Mesenteric fat pad (tissue), 1 donor: ENCODE measurements at places on chromosomes 4 and X. TPM values are rescaled to one million over a fixed set of nuclear protein-coding genes. Genes with fewer than 3 reads are reported as not detected.

MAP9 gene
- 4.9 TPM for total RNA-seq

DNA sequence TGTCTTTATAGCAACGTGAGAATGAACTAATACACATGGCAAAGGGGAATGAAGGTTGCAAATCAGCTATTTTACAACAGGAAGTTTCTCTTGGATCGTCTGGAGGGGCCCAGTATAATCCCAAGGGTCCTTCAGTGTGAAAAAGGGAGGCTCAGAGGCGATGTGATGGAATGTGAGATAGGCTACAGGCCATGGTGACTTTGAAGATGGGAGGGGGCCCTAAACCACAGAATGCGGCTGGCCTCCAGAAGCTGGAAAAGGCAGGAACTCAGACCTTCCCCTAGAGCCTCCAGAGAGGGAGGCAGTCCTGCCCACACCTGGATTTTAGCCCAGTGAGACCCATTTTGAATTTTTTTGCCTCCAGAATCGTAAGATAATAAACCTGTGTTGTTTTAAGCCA is 69.4 kb upstream of the PGM2 start:
- no peak for DNase-seq

GRCh38 chr4:137627739-137628460 is 95.6 kb upstream of the PCDH18 start:
- DNase-seq: no peak

MID2 gene
- 23.4 TPM for total RNA-seq

GRCh38 chr4:142036795-142037583 is 400.6 kb downstream of the IL15 start:
- DNase-seq: no peak

ALAS2 gene
- total RNA-seq: 1.1 TPM

GRCh38 chrX:1430451-1430850 is 22.3 kb downstream of the ASMTL start:
- DNase-seq: no peak

DNA sequence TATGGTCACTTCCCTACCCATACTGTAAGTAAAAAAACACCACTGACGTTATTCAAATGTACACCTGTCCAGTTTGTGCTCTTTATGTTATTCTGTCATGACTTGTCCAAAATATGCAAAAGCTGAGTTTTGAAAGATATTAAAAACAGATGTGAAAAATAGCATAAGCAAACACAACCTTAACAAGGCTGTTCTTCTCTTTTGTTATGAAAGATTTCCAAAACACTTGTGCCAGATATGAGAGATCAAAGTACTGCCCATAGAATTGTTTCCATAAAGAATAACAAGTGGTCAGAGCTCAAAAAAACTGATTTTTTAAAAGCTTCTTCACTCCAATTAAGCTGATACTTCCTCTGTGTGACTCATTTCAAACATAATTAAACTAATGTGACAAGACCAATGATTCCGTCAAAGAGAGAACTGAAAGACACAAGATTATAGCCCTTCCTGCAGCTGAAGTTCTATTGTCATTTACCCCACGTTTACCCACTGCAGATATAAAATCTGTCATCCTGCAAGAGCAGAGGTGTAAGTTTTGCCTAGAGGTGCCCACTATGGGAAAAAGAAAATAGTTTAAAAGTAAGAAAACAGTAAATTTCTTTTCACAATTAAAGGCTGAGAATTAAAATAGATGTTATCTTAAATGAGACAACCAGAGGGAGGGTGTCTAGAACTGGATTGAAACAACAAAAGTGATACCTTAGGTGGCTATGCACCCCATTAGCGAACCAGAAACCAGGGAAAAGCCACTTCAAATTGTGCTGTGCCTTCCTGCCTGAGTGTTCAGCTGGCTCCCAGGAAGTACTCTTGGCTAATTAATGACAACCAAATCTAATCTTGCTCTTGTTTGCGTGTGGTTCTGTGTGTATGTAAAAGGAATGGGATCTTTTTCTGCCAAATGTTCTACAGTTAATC is 30.1 kb downstream of the RASSF6 start:
- DNase-seq: no peak

DNA sequence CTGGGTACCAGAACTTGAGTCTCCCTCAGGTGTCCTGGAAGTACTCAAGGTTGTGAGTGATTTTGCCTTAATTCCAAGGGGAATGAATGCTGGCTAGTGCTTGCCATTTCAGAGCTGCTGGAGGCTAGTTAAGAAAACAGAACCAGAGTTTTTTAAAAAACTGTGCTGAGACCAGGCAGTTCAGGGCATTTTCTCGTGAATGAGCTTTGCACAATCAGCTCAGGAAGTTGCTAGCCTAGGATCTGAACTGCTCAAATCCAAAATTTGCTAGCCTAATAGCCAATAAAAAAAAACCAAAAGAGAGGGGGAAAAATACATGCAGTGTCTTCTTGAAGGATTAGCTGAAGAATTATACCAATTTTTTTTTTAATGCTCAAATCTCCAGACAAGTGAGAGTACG is 292.7 kb downstream of the FBXW7 start:
- DNase-seq: no peak

DNA sequence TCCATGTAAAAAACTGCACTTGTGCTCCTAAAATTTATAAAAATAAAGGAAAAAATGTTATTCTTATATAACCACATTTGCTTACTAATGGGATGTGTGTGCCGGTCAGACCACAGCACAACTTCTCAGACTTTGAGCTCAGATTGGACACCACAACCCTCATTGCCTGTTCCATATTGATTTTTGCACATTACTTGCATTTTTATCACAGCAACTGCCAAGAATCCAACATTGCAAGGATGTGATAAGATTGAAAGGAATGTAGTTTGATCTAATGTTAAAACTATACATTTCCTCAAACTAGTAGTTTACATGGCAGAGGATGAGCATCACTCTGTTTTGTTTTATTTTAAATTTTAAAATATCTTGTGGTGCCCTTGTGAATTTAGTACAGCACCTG is 227.8 kb downstream of the KDR start:
- no peak for DNase-seq

GRCh38 chr4:52842792-52843191 is 19.3 kb upstream of the RASL11B start:
- no peak for DNase-seq

DNA sequence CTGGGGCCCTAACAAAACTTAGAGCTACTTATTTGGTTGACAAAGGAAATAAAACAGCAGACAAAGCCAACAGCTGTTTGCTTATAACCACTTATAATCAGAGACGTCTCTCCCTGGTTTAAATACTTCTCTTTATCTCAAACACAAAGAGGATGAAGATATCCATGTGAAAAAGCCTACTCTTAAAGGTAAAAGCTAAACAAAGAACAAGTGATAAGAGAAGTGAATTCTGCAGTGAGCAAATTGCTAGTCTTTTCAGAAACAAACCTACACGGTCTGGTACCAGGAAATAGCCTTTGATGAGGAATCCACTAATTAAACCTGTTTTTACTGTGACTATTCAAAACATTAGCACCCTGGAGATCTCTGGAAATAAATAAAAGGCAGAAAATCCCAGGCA is 46.7 kb downstream of the GRIA3 start:
- DNase-seq: no peak

SSX4 gene
- total RNA-seq: not detected
